Osteoblast (primary cell): ENCODE measurements at places on chromosomes 3 and 15. TPM values are rescaled to one million over a fixed set of nuclear protein-coding genes. Genes with fewer than 3 reads are reported as not detected.

GHSR gene
- not detected in 2 replicates for total RNA-seq

DYNLT2B gene
- total RNA-seq, result 10.5 and 10.9 TPM in 2 replicates

TMEM45A gene
- 35.5 and 41.0 TPM in 2 replicates for total RNA-seq

GOLGA6L25 gene
- total RNA-seq, result not detected in 2 replicates

TYRO3 gene
- total RNA-seq, result 6.2 and 6.8 TPM in 2 replicates

- no peak for DNase-seq
These were observed 242.1 kb upstream of the TLE3 start for GRCh38 chr15:70339571-70340493.

- peak; percentile 79 for DNase-seq
These were observed 97.8 kb upstream of the AKAP13 start for GRCh38 chr15:85282504-85283115.

DNA sequence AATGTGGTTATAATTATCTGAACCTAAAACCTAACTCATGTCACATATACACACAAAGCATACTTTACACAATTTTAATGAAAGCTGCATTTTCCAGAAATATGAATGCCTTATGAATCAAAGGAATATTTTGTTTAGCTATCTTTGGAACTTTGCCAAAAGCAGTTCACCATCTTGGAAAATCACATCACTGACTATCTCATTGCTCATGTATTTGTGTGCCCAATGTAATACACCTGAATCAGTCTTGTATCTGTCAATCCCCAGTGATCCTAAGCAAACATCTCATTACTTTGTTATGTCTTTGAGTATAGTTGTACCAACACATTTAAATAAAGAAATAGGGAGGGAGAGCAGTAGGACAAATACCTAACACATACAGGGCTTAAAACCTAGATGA lies 15.6 kb upstream of the CD47 start:
- no peak for DNase-seq
